ENCODE measurements at places on chromosomes 2 and 18. TPM values are rescaled to one million over a fixed set of nuclear protein-coding genes. Genes with fewer than 3 reads are reported as not detected.

- DNase-seq: no peak
These were observed 253.8 kb downstream of the GPD2 start for GRCh38 chr2:156689939-156690338.

DNA sequence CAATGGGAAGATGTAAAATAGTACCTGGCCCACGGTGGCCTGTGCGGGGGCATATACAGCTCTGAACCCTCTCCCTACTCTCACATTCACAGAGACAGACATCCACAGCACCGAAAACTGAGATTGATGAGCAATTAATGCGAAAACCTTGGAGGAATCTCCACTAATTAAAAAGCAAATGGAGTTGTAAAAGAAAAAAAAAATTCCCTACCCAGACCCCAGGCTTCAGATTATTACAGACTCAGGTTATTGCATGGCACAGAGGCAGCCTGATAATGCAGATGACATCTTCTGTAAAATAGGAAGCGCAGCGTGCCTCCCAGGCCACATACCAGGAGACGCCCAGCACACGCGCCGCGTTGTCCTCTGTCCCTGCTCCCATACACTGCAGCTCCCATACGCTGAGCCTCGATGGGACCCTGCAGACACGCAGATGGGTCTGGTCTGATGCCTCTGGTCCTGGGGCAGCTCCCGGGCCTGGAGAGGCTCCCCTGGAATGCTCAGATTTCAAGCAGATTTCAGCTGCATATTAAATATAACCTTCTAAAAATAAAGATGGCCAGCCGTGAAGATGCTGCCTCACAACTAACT is 496.1 kb upstream of the MYT1L start:
- DNase-seq: no peak

DNA sequence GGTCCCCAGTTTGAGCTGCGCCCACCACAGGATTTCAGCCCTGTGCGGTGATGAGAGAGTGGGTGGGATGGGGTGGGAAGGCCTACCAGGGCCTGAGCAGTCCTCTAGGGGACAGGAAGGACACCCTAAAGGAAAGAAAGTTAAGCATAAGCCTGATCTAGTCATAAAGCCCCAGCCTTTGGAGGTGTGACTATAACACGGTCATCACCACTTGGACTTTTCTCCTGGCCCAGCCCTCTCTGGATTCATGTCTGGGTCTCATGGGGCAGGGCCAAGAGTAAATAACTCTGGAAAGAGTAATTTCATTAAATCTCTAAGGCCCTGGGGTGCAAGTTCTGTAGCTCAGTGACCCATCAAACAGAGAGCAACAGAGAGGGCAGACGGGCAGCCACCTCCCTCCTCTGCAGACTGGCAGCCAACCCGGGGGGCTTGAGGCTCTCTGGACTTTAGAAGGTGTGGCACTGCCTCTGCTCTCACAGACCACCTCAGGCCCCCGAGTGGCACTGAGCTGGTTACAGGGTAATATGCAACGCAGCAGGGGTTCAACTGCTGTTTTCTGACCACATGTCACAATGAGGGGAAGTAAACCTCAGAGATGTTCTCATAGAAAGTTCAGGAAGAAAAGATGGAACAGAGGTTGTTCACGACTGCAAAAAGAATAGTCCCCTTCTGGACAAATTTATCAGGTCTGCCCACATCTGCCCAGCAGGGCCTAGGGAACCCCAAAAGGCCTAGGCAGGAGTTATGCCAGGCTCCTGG is 41.5 kb downstream of the TGFA start:
- no peak for DNase-seq

DNA sequence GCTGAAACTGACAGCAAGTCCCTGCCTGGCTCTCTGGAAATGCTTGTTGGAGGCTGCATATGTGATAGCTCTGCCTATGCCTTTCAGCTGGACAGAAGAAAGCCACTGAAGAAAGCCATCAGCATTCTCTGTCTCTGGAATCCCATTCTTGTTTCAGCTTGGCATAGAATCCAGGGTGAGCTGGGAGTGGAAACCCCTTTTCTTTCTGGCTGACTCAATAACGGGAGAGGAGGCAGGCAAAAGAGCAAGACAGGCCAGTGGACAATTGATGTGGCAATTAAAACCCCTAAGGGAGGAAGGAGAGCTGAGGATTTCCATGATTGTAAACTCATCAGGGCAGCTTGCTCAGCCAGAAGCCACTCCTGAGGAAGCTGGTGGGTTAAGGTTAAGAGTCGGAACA is 208.1 kb downstream of the CLIP4 start:
- DNase-seq: no peak

GRCh38 chr2:64324746-64325410 is 129.1 kb upstream of the LGALSL start:
- DNase-seq: no peak

- DNase-seq: no peak
These were observed 610 bp downstream of the SPC25 start for GRCh38 chr2:168889635-168890005.

DNA sequence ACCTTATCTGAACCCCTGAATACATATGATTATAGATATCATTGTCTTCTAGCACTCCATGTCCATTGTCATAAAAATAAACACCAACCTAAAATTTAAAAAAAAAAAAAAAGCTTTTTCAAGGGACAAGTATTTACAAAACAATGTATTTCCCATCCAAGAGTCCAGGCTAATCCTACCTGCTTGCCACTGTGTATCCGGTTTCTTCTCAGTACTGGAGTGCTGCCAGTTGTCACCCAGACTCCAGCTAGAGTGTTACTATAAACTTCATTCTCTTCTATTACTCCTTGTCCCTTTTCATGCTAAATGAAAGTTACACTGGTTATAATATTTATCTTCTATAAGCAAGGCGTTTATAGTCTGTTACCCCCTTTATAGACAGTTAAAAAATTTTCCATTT is 35.8 kb downstream of the MSH6 start:
- no peak for DNase-seq

- no peak for DNase-seq
These were observed 20.2 kb downstream of the LGALSL start for GRCh38 chr2:64474121-64474571.

The GGCX gene
- polyA plus RNA-seq: 31.7 TPM
